Sigmoid colon (tissue), 7 donors: ENCODE measurements at places on chromosomes 5 and 9. TPM values are rescaled to one million over a fixed set of nuclear protein-coding genes. Genes with fewer than 3 reads are reported as not detected.

FBN2 gene
- total RNA-seq, result 0.55 TPM

RAD23B gene
- total RNA-seq, result 62.4 TPM

GRCh38 chr9:135086597-135087488 is 625 bp upstream of the OLFM1 start:
- DNase-seq, result no peak

TDRD7 gene
- total RNA-seq, result 10.5 TPM

IFNB1 gene
- not detected for total RNA-seq

DNA sequence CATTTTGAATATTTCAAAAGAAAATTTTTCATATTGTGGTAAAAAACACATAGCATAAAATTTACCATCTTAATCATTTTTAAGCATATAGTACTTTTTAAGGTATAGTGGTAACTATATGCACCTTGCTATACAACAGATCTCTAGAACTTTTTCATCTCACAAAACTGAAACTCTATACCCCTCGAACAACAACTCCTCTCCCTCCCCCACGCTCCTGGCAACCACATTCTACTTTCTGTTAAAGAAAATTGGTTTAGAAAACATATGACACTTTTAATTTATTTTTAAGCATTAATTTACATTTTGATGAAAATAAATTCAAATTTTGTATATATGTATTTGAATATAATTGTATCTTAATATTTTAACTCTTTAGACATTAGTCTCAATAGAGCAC is 147.2 kb upstream of the EFNA5 start:
- DNase-seq, result no peak

SPINK13 gene
- total RNA-seq, result not detected

FXN gene
- total RNA-seq, result 3.4 TPM

- DNase-seq, result no peak
Measured at GRCh38 chr5:146877783-146878475, 628 bp downstream of the PPP2R2B start.

GRCh38 chr5:151104795-151105194 is 24.0 kb upstream of the TNIP1 start:
- DNase-seq, result peak; percentile 94

DNA sequence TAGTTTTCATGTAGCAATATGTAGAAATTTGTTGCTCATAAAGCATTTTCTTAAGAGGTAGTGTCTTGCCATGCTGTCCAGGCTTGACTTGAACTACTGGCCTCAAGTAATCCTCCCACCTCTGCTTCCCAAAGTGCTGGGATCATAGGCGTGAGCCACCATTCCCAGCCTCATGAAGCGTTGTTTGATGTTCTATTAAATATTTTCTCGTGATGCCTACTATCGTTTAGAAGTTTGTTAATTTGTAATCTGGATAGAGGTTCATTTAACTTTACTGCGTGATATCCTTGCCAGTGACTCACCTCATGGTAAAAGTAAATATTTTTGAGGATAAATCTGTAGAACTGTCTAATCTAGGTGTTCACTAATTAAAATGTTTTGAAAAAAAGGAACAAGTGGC is 82.6 kb downstream of the VCAN start:
- DNase-seq, result no peak

DNA sequence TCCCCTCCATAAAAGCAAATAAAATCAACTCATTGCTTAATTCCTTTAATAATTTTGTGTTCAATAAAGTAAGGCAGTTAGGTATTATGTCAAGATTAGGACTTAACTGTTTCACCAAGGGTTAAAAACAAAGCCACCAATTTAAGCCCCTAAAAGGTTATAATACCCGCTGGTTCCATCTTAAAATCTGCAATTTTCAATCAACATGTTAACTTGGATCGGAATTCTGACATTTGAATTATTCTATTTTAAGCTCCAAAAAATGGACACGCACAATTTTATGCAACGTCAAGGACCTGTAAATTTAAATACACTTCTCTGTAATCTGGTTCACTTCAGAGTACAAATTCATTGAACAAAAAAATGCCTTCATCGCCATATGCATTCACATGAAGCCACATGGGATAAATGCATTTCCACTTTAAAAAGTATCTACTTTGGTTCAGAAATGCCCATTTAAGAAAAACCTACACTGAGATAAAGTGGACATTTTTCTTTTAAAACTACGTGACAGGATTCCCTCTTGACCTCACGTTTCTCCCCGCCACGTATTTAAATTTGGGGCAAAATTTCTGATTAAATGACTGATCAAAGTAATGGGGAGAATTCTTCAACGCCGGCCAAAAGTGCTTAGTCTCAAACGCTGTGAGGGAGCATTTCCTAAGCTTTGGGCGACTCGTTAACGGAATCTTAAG is 721 bp downstream of the GIN1 start:
- no peak for DNase-seq

DNA sequence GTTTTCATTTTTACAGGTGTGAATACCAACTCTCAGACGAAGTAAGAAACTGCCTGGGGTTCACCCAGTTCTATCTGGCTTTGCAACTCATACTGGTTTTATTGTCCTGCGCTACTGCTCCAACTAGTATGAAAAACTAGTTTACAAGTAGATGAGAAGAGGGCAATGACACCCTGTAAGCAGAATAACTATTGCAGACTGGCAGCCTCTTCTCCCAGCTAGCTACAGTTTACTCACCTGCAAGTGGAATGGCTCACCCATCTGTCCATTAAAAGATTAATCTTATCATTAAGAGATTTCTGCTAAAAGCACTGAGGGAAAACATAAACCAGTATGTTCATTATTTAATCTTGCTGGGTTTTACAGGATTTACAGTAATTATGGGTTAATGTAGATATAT is 113.4 kb downstream of the FRMD3 start:
- no peak for DNase-seq

DNA sequence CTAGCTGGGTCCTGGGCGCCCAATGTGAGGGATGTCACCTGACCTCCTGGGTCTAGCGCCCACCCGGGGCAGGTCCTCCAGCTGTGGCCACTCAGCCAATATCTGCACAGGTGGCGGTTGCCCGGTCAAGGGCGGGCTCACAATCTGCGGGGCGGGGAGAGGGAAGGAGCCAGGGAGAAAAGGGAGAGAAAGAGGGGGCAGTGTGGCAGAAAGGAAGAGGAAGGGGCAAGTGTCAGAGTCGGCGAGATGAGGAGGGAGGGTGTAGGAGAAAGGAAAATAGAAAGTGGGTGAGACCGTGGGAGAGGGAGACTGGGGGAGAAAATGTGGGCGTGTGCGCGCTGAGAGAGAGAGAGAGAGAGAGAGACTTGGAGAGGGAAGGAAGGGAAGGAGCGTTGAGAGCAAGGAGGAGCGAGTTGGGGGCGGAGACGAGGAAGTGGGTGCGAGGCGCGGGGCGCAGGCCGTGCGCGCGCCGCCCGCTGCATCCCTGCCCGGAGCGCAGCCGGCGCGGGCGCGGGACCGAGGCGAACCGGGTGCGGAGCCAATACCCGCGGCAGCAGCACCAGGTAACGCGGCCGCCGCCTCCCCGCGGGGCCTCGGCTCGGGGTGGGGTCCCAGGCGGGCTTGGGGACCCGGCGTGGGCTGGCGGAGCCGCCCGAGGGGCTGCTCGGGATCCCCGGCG is at the start of gene HRH2:
Gene HRH2 (plus strand): TSS at position 479 of the 679 bp plus-strand sequence. CDS start 25,163 bp downstream, outside the sequence.
- DNase-seq, result no peak

NMUR2 gene
- not detected for total RNA-seq

- DNase-seq, result no peak
Measured at GRCh38 chr9:77898864-77899263, 132.7 kb downstream of the GNAQ start.

ARSI gene
- total RNA-seq, result 3.3 TPM

PLCXD3 gene
- 1.8 TPM for total RNA-seq

GRCh38 chr5:170179626-170180025 is 53.2 kb upstream of the C5orf58 start:
- no peak for DNase-seq

DNA sequence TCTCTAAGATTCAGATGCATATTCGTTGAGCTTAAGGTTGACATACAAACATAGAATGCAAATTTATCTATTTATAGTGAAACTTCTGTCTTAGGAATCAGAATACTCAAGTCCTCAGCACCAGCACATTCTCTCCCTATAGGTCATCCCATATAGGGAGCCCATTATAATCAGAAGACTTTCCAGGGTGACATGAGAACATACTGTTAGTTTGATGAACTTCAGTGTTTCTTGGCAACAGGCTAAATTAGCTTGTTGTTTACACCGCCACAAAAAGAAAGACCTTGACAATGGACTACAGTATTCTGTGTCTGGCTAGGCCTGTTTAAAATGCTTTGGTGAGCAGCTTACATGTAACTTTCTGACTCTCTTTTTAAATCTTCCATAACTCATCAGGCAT is 104.2 kb downstream of the TAF11L14 start:
- no peak for DNase-seq

GRCh38 chr9:124350494-124351263 is 64.6 kb downstream of the PSMB7 start:
- DNase-seq, result peak; percentile 49

GRCh38 chr9:90808890-90809685 is 7.5 kb downstream of the SYK start:
- no peak for DNase-seq

DNA sequence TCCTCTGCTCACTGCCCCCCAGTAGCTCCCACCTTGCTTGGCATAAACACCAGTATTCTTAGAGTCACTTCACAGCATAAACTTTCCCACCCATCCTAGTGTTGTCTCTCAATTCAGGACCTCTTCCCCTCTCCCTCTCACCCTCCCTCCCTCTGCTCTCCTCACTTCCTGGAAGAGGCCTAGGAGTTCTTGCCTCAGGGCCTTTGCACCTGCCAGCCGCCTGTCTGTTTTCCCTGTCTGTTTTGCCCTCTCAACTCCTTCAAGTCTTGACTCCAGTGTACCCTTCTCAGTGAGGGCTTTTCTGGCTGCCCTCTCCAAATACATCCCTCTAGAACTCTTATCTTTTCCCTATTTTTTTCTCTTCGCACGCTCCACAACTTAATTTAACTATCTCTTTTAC is 86.2 kb downstream of the ENTREP1 start:
- no peak for DNase-seq

DNA sequence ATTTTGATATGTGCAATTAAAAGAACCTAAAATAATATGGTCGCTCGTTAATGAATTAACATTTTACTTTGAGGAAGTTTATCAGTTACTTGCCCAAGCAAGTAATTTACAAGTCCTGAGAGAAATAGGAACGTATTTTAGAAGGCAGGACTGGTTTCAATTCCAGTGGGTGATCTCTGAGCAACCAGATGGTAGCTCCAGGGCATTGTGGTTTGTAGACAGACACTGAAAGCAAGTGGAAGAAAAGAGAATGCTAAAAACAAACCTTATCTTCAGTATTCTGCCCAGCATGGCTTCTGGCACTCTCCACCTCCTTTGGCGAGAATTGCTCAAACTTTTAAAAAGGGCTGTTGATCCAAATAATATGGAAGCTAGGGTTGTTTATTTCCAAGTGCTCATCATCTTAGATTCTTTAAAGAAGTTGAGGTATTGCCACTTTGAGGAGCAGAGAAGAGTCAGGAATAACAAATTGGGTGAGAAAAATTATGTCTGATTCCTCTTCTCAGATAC is 31.8 kb upstream of the ERAP2 start:
- no peak for DNase-seq

DNA sequence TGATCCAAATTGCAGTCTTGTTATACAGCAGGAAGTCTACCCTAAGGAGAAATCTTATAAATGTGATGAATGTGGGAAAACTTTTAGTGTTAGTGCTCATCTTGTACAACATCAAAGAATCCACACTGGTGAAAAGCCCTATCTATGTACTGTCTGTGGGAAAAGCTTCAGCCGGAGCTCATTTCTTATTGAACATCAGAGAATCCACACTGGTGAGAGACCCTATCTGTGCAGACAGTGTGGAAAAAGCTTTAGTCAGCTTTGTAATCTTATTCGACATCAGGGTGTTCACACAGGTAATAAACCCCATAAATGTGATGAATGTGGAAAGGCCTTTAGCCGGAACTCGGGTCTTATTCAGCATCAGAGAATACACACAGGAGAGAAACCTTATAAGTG is 10.4 kb downstream of the ZNF189 start:
- no peak for DNase-seq

DNA sequence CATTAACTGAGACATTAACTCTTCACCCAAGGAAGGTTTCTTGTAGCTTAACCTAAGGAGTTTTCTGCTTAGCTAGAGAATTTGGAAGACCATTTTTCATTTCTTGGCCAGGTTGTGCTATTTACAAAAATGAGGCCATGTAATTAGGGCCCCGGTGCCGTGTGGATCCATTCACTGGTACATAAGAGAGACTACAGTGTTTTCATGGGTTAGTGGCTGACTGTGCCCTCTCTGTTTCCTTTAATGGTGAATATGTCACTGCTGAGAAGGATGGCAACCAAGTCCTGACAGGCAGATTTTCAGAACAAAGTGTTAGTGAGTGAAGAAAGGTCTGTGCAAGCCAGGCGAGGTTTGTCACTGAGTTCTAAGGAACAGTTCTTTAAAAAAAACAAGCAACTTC is 15.4 kb downstream of the MEGF10 start:
- DNase-seq, result no peak

- no peak for DNase-seq
Measured at GRCh38 chr9:17631396-17631795, 52.5 kb downstream of the SH3GL2 start.

DNA sequence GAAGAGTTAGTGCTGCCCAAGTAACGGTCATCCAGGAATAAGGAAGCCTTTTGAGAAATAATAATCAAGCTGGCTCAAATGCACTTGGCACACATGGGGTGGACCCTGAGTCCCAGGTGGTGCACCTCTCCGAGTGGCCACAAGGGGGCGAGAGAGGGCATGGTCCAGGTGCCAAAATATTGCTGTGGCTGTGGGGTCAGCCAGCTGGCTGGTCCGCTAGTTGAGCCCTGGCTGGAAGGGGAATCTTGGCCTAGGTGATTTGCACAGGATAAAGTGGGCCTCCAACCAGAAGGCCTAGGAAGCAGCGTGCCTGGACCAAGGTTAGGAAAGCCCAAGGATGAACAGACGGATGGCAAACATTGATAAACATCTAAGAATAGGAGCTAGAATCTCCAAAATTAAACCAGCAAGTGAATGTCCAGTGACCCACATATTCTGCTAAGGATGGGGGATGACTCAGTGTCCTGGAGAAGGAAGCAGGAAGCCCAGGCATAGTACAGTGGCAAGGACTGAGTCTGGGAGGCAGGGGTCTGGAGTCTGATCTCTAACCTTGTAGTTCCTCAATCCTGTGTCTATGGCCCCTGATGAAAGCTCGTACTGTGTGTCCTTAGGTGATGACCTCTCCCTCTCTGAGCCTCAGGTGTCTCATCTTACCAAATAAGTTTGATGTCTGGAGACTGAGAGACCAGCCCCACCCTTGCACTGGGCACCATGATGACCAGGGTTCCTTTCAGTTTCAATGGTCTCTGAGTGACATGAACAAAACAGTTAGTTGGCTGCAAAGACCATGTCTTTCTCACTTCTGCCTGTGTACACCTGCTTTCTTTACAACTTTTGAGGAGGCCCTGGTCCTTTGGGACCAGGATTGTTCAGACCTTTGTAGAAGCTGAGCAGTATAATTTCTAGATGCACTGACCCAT is 19.2 kb upstream of the SHB start:
- DNase-seq, result peak; percentile 86
